ENCODE measurements at places on chromosomes 1 and 21.

DNA sequence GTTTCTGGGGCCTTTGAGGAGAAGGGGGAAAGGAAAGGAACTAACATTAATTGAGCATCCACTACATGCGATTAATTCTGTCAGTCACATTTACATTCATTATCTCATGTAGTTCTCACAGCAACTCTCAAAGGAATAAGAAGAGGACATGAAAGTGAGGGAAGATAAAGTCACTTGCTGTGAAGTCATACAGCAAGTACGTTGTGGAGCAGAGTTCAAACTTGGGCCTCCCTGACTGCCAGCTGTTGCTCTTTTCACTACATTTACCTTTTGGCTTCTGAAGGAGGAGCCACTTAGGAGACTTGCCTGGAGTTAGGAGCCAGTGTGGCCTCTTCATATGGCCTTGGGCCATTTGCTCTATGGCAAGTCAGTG is 6.2 kb downstream of the ZNF691 start:
- no peak for DNase-seq

DNA sequence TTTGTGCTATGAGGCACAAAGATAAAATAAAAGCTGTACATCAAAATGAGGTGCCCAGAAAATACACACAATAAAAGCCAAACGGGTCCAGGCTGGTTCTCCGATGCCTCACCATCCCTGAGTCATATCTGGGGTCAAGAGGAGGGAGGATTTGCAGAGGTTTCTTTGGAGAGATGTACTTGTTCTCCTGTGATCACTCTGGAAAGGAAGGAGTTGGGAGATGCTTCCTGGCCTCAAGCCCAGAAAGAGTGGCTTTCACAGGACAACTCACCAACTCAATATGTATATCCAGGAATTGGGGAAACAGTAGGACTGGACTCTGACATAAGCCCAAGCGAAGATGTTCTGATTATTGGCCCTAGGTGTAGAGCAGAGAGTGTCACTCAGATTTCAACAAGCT is 51.9 kb downstream of the DIPK1A start:
- DNase-seq = no peak

DNA sequence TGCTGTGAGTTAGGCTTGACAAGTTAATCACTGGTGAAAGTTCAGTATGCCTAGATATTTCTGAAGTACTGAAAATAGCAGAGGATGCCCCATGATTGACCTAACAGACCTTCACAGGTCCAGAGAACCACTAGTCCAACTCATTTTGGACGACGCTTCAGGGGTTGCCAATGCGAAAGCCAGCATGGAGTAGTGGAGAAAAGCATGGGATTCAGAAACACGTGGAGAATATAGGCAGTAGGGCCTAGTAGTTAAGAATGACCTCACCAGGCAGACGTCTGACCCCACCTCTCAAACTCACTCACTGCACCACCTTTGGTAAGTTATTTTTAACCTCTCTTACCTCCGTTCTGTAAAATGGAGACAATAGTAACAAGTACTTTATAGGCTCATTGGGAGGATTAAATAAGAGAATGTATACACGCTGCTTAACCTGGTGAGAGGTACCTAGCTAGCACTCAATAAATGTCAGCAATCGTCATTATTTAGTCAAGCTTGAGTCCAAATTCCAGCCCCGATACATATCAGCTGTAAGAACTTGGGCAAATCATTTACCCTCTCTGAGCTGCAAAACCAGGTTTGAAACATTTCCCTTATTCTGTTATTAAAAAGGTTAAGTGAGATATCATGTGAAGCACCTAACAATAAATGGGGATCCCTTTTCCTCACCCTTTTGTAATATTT is 13.2 kb downstream of the PLPP3 start:
- DNase-seq = no peak

- no peak for DNase-seq
Observed at GRCh38 chr1:38009841-38010180, 2.7 kb upstream of the UTP11 start.

- no peak for DNase-seq
Observed at GRCh38 chr1:27945020-27945419, 10.2 kb downstream of the SMPDL3B start.

DNA sequence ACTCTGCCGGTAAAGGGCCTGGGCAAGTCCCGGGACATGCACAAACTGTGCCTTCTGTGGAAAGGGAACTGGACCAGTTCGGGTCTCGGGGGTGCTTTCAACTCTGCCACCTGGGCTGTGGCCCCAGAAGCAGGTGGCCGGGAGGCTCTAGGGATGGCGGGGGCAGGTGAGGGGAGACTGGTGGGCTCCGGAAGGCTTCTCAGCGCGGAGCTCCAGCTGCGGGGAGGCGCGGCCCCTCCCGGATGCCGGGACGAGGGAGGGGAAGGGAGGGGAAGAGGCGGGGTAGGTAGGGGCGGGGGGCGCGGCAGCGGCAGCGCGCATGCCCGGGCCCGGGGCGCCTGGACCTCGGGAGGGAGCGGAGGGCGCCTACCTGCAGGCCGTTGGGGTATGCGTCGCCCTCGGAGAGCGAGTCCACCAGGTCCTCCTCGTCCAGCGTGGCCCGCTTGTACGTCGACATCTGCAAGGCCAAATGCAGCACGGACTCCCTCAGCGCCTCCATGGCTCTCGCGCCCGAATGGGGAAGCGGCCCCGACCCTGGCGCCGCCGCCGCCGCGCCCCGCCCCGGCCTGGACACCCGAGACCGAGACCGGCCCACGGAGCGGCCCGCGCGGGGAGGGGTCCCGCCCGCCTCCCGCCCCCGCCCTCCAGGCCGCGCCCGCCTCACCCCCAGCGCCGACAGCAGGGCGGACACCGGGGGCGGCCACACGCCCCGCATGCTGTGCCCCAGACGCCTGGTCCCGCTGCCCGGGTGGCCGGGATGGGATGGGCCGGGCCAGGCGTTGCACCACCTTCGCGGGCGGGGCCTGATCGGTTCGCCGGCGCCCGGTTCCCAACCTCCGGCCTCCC is at the start of gene ECE1:
TSS of gene ECE1 (minus strand) at position 764 of the 846 bp plus-strand sequence. CDS start at position 715, 49 bp downstream.
- DNase-seq = no peak

- no peak for DNase-seq
Observed at GRCh38 chr1:59375321-59376220, 78.7 kb downstream of the FGGY start.

GRCh38 chr1:91591175-91591974 is 90.7 kb downstream of the CDC7 start:
- no peak for DNase-seq

GRCh38 chr1:19370453-19371170 is 58.5 kb downstream of the SLC66A1 start:
- DNase-seq = no peak

DNA sequence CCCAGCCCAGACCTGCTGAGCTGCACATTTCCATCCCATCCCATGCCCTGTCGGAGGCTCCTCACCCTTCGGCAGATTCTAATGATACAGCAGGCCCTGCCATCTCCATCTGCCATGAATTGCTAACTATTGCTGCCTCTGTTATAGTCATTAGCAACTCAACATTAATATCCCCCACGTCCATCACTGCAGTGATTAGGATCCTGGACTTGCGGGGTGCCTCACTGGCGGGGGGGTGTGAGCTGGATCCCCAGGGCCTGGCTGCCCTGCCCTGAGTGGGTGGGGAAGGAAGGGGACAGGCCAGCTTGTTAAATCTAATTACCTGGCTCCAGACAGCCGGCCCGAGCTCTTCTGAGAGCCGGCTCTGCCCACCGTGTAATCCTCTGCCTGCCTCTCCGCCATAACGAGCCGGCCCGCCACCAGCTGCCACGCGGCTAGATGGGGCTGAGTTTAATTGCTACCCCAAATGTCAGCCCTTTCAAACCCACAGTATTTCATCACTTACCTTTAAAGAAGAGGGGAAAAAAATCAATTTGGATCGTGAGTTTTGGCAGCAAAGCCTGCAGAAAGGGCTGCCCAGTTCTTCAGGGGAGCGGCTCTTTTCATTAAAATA is 227.3 kb upstream of the CSF3R start:
- DNase-seq = no peak

DNA sequence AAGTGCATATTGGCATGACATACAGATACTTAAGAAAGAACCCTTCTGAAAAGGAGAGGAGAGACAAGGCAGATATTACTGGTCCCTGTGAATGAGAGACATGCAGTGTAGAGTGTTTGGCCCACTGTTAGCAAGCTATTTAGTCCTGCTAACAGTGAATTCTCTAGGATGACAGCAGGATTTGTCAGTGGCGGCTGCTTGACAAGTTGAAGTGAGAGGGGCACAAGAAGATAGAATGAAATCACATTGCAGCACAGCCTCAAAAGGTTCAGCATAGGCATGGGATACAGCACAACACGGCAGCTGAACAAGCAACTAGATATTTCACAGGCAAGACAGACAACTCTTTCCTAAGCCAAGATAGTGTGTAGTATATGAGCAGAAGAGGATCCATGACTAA is 407.9 kb downstream of the PLA2G4A start:
- no peak for DNase-seq

DNA sequence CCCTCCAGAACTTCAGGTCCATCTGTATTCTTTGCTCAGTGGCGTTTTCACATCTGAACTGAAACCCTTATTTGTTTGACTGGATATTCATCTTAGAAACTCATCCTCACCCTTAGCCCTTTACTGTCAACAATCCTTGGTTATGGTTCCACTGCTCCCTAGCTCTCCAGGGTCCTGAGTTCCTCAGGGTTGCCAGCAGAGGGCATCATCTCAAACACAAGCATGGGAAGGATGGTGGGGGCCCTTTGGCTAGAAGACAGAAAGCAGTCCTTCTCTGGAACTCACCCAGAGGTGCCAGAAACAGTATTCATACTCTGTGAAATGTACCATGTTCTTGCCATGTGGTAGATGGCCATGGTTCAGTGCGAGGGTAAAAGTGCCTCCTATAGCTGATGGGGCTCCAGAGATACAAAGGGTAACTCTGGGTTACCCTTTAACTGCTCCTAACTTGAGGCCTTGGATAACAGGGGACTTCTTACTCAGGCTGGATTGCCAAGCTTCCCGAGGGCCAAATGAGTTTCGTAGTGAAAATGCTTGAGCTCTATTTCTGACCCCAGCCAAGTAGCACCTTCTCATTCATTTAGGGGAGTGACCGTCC is 11.3 kb downstream of the NCSTN start:
- no peak for DNase-seq

- DNase-seq = no peak
Observed at GRCh38 chr1:147853391-147853790, 49.2 kb upstream of the GJA8 start.

- DNase-seq = no peak
Observed at GRCh38 chr21:19853709-19854575, 1144.3 kb upstream of the NCAM2 start.

DNA sequence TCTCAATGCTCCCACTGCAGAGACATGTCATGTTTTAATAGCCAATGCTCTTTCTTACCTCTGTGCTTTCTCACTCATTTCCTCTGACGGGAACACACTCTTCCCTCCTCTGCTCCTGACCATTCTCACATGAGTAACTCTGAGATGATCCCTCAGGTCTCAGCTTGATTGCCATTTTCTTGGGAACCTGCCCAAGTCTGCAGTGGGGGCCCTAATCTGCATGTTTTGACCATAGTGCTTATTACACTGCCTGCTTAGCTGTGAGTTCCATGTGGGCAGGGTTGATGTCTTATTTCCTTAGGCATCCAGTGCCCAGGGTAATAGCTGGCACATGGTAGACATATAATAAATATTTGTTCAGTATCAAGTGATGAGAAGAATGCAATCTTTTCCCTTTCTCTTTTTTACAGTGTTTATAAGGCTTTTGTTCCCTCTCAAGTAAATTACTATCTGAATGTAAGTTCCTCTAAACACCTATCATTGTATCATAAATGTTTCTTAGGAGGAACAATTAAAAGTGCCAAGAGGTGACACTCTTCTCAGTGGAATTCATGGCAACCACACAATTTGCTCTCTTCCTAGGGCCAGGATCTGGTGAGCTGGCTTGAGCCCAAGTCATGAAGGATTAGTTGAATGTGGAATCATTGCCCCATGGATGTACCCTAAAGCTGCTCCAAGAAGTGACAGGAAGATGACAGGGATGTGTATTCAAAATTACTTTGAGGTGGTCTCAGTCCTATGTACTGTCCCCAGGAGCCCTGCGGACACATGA is 485.4 kb upstream of the USP24 start:
- DNase-seq = no peak

DNA sequence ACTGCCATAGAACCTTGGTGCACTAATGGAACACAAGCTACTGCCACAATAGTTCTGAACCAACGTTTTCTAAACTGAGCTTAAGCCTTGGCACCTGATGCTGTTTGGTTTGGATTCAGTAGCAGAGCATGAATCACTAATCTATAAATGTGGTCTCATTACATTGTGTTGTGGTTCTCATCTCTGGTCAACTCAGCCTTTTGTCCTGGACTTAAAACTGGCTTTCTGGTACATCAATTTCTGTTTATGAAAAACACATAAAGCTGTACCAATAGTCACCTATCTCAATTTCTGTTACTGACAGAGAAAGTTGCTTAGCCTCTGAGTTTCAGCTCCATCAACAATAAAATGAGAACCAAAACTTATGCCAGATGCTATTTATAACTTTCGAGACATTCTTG is 197.5 kb upstream of the KIAA0040 start:
- no peak for DNase-seq

DNA sequence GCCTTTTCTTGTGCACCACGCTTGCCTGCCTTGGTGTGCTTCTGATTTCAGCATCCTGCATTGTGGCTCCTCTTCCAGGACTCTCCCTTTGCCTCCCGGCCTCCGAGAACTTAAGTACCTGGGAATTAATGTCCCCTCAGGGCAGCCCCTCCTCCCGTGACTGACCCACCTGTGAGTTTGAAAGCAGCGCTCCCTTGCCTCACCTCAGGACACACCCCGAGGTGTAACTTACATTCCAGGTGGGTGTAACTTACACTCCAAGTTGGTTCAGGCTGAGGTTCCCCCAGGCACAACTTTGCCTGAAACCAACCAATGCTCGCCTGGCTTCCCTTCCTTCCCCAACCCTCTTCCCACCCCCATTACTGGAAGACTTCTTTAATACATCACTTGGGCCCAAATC is 161.4 kb downstream of the KAZN start:
- DNase-seq = no peak

DNA sequence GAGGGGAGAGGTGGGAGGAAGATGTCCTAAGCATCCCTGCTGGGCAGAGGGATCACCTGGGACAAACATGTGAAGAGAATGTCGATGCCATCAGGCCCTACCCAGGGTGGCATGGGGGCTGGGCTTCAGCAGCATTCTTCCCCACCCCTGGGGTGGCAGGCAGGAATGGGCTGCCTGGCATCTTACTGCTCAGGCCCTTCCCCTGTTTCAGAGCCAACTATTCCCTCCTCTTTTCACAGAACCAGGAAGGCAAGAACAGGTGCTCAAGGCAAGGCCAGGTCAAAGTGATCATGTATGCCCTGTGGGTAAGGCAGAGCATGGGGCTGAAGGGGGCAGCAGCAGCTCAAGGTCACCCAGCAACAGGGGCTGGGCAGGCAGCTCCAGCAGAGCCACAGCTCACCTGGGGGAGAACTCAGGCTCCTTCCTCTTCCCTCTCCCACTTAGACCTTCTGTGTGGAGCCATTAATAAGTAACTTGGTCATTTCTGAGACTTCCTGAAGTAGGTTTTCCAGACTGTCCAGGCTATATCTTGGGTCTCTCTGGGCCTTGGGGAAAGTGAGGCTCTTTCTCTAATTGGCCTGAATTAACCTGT is 56.4 kb downstream of the ELK4 start:
- no peak for DNase-seq
